BJ (cell line): ENCODE measurements at places on chromosomes 5 and 9. TPM values are rescaled to one million over a fixed set of nuclear protein-coding genes. Genes with fewer than 3 reads are reported as not detected.

DNA sequence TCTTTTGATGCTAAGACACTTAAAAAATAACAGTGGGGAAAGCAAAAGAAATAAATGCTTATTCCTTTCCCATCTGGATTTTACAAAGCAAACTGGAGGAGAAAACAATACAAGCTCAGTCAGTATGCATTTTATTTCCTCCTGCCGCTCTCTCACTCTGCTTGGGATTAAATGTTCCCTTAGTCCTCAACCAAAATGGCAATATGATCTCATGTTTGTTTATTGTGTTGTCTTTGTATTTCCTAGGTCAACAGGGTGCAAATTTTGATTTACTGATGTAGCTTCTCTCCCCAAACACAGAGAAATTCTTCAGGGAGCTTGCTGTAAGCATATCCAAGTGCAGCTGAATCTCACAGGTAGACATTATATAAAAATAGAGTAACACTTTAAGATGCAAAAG is 92.1 kb upstream of the ERBIN start:
- no peak for DNase-seq

- no peak for DNase-seq
Observed at GRCh38 chr9:128556926-128557634, 4.7 kb downstream of the SPTAN1 start.

GRCh38 chr9:76452839-76453238 is 6.1 kb upstream of the GCNT1 start:
- DNase-seq, result no peak

- no peak for DNase-seq
Observed at GRCh38 chr5:179832039-179832745, 11.5 kb downstream of the SQSTM1 start.

- no peak for DNase-seq
Observed at GRCh38 chr5:150114773-150115408, 28.5 kb upstream of the CSF1R start.

GRCh38 chr9:120394058-120394669 is 185.8 kb downstream of the CDK5RAP2 start:
- peak; percentile 77 for DNase-seq

DNA sequence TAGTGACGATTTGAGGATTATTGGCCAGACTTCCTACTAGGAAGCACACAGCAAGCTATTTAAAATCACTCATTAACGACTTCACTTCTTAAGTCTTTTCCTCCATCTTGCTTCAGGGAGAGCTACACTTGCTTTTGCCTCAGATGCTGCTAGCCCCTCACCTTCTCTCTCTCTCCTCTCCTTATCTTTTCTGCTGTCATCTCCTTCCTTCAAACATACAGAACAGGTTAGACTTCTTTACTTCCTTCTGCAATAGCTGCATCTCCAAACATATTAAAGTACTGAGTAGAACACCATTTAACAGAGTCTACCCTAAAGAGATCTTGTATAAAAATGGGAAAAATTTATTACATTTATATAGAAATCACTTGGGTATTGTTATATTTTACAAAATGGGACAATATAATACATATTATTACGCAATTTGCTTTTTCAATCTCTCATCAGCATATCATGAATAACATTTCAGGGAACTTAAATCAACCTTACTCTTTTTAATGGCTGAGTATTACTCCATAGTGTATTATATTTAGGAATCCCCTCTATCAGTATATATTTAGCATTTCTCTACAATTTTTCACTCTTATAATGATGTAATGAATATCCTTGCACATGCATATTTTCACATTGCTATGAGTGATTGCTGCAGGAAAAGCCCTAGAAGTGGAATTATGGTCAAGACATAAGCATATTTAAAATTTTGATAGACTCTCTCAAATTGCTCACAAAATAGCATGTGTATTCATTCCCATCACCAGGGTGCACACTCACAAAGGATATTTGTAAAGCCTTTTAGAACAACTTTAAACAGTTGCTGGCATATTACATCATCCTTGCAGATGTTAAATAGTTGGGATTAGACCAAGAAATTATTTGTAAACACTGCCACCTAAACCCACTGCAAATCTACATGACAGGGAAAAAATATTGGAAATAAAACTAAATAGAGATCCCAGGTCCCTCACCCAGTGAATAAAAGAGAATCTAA is 164.5 kb upstream of the NFIB start:
- DNase-seq, result no peak

DNA sequence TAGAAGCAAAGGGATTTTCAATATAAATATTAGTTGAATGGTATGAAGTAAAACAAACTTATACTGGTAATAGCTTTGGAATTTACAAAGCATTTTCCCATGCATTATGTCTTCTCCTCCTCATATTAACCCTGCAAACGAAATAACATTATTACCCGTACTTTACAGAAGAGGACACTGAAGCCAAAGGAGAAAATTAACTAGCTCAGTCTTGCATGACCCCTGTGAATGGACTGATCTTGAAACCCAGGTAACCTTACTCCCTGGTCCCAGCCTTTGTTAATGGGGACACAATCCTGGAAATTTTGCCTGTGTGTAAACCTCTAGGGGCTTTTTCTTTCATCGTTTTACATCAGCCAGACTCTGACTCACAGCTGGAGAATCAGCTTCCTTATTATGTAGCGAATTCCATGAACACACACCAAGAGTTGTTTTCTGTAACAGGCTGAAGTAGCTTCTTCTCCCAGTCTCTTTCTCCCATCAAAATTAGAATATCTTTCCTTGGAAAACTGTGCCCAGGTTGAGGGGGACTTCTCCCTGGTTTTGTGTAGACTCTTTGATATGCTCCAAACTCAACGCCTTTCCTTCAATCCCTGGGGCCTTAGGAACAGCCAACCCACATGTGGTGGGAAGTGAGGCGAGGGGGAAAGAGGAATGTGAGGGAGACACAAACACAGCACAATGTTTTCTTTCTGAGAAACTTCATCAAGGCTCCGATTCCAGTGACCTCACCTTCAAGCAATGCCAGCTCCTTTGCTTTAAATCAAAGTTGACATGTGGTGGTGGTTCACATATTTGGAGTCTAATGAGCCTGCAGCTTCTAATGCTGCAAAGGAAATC is 480.9 kb upstream of the PAPPA start:
- DNase-seq, result peak; percentile 94

- DNase-seq, result peak; percentile 79
Observed at GRCh38 chr9:114246558-114246957, 76.3 kb upstream of the ORM1 start.

- peak; percentile 46 for DNase-seq
Observed at GRCh38 chr9:76557674-76558225, 98.8 kb downstream of the GCNT1 start.

GRCh38 chr9:31847963-31848362 is 536.5 kb upstream of the ACO1 start:
- no peak for DNase-seq

The NEURL1B gene
- polyA plus RNA-seq, result 1.5 and 2.3 TPM in 2 replicates

The LHX2 gene
- polyA plus RNA-seq, result 0.11 and 0.13 TPM in 2 replicates

The PCDHGB6 gene
- 1.5 and 1.7 TPM in 2 replicates for polyA plus RNA-seq
